ENCODE measurements at places on chromosomes 7 and 10.
A peak's percentile ranks its signal among the peaks of the same experiment; 100 is the strongest.

GRCh38 chr10:76278811-76279460 lies 847.5 kb downstream of the LRMDA start:
- no peak for DNase-seq

- DNase-seq: no peak
Observed at GRCh38 chr7:124022551-124022950, 10.3 kb downstream of the TMEM229A start.

DNA sequence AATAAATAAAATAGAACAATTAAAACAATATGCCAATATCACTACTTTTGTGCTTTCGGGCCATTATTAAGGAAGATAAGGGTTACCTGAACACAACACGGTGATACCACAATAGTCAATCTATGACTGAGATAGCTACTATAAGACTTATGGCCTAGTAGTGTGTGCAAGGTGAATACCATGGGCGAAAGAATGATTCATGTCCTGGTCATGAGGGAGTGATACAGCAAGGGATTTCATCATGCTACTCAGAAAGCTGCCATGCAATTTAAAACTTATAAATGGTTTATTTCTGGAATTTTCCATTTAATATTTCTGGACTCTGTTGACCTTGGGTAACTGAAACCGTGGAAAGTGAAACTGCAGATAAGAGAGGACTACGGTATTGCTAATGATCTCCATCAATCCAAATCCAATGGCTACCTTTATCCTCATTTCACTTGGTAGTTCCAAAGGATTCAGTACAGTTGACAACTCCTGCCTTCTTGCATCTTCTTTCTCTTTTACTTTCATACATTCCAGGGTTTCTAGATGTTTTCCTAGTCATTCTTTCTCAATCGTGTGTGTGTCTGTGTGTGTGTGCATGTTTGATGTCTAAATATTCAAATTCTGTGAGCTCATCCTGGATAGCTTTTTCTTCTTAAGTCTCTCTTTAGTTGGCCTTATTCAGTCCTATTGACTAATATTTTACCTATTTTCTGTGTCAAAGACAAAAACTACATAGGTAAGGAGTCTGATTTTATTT lies 100.5 kb upstream of the MAGI2 start:
- peak; percentile 22 for DNase-seq

- no peak for DNase-seq
Observed at GRCh38 chr10:118407777-118408176, 65.7 kb upstream of the FAM204A start.

Data from HS-27A (cell line).